Activated CD8-positive, alpha-beta memory T cell treated with anti-CD3 and anti-CD28 coated beads for 4 hours (primary cell): ENCODE measurements at places on chromosomes 1 and 21.

DNA sequence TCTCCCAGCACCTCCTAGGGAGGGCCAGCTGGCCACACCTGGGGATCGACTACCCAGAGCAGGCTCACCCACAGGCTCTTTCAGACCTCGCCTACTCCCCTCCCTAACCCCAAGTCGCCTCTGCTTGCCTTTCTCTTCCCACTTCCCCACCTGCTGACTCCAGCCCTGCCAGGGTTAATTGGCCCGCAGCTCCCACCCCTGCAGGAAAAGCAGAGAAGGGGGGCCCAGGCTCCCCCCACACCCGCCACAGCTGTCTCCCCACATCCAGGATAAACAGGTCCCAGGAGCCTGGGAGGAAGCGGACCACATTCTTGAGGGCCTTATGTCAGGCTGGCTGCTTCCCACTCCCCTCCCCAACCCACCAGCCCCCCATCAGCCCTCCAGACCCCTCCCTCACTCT is 45.0 kb downstream of the TAS1R2 start:
- DNase-seq: no peak

DNA sequence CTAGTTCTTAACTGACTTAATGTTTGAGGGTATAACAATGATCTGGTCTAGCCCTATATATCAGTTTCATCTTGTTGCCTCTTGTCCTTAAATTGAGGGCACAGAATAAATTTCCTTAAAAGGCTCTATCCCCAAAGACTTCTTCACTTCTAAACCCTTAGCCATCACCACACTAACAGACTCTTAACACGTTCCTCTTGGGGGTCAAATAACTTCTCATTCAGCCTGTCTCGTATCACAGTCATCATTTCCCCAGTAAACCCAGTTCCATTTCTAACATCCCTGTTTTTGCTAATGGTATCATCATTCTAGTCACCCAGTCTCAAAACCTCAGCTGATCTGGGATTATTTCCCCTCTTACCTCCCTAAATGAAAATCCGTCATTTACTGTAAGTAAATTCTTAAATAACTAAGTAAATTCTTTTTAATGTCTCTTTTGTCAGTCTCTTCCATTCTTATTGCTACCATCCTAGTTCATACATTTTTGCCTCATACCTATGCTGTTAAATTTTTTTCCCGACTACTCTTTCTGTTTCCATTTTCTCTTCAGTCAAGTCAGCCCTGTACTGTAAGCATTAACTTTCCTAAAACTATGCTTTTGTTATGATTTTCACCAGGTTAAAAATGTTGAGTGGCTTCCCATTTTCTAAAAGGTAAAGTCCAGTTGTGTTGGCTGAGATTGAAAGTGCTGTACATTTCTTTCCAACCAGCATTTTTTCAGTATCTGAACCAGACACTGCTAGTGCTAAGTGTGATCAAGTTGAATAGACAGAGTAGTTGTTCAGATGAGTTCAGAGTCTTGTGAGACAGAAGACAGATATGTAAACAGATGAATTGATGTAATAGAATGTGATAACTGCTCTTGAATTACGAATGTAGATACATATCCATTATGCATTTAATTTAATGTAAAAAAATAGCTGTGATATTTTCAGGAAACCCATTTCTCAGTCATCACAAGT is 6.9 kb downstream of the CTTNBP2NL start:
- no peak for DNase-seq

- no peak for DNase-seq
Measured at GRCh38 chr1:236718328-236718727, 32.0 kb downstream of the ACTN2 start.

DNA sequence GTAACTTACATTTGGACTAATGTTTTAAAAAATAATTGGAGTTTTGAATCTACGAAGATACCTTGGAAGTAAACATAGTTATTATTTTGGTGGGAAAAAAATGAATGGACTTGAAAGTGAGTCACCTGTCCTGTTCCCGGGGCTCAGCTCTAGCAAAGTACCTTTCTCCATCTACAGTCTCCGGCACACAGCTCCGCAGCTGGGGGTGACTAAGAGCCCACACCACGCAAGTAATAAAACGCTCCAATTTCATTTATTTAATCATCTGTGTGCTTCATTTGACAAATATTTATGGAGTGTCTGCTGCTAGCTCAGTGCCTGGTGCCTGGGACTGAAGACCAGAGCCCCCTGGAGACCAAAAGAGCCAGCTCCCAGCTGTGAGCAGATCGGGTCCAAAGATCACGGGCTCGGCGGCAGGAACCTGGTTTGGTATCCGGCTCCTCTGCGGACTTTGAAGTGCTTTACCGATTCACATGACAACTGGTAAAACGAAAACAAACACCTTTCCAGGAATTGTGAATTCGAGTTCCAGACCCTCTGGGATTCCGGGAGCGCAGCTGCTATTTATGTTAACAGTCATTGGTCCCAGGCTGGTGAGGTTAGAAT is 1.7 kb upstream of the RIPK4 start:
- no peak for DNase-seq

GRCh38 chr1:172719694-172720138 is 60.8 kb downstream of the FASLG start:
- no peak for DNase-seq

DNA sequence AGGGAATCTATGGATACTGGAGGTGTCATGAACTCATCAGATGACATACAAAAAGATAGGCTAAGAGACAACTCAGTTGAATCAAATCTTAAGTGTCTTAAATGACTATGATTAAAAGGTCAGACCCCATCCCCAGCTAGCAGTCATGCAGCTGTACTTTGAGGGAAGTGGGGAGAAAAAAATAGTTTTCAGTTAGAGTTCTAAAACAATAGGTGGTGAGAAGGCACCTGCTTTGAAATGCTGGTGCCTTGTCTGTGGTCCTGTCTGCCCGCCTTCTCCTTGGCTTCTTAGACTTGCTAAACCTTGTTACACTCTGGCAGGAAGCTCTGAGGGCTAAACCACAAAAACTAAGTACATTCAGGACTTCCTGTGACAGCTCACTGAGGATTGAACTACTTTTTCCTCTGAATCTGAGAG is 15.3 kb downstream of the CD2 start:
- DNase-seq: peak; percentile 65

DNA sequence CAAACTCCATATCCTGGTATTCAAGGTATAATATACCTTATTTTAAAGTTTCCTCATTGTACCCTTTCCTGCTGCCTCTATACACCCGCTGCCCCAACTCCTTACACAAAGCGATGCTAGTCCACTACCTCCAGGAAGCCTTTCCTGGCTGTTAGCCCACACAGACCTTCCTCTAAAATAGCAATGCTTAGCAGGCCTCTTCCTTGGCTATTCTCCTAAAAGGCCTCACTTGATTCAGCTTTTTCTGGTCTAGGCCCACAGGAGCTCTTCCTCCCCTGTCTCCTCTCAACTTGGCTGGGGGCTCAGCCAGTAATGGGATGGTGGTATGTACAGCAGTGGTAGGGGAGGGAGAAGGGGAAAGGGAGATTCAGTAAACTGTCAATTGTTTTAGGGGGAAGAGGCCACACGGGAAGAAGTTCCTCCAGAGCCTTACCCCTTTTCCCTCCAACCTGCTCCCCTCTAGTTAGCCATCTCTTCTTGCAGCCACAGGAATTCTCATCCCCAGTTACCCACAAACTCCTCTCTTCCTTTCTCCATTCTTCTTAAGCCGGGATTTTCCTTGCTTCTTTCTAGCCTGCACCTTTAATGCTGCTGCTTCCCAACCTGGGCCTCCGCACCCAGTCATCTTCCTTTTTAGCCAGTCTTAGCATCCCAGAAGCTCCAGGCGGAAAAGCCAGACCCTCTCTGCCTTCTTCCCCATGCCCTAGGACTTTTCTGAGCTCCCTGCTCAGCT is 2.6 kb downstream of the LRRC41 start:
- DNase-seq: no peak

DNA sequence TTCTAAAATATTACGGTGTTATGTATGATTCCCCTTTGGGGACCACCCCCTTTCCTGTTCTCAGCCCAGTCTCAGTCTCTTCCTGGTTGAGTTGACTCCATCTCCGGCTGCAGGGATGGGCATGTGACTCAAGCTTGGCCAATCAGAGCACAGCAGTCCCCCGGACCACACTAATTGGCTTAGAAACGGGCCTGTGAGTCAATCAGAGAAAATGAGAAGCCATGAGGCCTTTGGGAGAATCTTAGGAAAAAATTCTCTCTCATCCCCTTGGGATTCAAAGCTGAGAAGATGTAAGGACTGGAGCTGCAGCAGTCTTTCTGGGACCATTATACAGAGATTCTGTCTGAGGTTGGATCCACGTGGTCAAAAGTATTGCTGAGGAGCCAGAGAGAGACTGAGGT is 10.7 kb upstream of the FHAD1 start:
- no peak for DNase-seq

DNA sequence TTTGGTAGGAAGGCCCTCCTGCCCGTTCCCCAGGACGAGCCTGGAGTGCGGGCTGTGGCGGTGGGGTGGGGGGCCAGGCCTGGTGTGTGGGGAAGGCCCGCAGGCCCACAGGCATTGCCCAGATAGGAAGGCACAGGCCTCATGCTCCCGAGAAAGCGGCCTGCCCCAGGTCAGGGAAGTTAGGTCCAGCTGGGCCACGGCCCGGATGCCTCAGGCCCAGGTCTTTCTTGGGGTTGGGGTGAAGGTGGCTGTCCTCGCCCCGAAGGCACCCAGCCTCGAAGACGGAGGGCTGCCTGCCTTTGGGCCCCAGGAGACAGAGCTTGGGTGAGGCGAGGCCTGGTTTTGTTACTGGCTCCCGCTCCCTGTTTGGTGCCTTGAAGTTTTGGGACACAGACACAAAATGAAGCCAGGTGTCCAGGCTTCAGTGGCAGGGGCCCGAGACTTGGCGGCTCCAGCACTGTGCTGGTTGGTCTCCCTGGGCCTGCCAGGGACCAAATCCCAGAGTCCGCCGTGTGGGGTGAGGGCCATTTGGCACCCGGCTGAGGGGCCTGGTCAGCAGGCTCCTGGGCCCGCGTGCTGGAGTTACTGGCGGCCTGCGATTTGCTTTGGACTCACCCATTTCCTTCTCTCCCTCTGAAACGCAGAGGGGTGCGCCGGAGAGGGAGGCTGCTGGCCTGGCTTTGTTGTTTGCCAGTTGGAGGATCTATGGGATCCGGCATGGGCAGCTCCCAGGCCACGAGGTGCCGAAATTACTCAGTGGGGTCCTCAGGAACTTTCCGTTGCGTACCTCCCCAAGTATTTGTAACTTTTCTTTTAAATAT is 2.0 kb downstream of the SKI start:
- no peak for DNase-seq

GRCh38 chr1:59765011-59765730 is 49.6 kb upstream of the HOOK1 start:
- no peak for DNase-seq

DNA sequence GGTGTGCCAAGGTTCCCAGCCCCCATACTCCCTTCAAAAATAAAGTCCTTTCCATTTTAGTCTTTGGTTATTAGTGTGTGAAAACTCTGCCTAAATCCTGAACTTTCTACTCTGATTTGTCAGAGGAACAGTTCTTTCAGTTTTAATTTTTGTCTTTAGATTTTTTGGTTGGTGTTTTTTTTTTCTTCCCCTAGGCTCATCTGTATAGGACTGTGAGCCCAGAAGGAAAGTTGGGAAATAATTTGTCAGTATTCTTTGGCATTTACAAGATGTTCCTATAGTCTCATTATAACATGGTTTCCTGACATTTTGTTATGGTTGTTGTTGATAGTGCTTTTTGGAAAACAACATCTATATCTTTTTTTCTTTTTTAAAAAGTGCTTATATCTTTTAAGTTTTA is 38.0 kb downstream of the LAMC1 start:
- DNase-seq: no peak

DNA sequence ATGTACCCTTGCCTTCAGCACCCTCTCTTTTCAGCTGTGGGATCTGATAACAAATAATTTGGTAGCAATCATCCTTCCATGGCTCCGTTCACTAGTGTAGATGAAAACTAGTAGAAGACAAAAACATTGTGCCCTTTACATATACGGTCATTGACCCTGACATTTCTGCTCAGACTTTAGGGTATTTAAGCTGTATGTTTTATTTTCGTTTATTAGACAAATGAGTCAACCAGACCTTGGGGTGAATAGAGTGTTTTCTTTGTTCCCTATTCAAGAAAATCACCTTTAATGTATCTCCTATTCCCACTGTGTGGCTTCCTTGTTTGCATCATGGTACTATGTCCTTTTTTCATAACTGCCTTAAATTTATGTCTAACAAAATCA is 187.3 kb downstream of the VAV3 start:
- DNase-seq: no peak

- DNase-seq: no peak
Measured at GRCh38 chr21:42047821-42048613, 23.1 kb upstream of the UMODL1 start.

- no peak for DNase-seq
Measured at GRCh38 chr1:61452176-61453035, 272.5 kb downstream of the TM2D1 start.

DNA sequence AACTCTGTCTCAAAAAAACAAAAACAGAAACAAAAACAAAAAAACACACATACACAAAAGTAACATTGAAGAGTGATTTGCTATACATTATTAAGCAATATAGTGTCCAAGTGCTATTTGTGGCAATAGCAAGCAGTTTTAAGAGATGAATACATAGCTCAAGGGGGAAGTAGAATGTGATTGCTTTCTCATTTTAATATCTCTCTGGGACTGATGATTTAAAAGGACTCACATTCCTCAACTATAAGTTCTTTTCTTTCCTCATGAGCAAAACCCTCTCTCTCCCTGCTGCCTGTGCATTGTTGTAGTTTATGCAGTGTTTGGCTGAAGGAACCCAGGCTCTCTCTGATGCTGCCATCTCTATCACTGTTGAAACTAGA is 47.0 kb upstream of the CSF1 start:
- DNase-seq: no peak

DNA sequence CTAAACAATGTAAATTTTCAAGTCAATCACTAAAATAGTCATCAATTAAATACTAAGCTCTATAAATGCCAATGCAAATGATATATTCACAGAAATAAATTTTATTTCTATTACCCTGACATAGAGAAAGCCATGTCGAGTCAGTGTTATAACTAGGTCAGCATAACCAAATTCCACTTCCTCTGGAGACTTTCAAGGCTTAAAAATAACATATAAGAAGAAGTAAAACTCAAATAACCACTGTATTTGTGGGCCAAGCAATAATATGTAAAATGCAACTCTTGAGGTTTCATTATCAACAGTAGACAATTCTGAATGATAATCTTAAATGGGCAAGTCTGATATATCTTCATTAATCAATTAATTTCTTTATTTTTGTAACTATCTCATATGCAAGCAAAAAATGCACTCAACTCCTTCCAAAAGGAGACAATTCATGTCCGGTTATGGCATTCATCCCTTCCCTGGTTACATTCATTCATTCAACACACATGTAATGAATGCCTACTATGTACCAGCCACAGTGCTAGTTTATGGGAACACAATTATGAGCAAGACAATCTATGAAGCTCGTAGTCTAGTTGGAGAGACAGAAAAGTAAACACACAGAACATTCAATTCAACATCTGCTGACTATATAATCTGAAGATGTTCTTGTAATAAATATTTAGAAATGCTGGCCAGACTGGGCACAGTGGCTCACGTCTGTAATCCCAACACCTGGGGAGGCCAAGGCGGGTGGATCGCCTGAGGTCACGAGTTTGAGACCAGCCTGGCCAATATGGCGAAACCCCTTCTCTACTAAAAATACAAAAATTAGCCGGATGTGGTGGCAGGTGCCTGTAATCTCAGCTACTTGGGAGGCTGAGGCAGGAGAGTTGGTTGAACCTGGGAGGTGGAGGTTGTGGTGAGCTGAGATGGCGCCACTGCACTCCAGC is 37.1 kb upstream of the CAP1 start:
- no peak for DNase-seq
